ENCODE measurements at places on chromosomes 6 and 20.

DNA sequence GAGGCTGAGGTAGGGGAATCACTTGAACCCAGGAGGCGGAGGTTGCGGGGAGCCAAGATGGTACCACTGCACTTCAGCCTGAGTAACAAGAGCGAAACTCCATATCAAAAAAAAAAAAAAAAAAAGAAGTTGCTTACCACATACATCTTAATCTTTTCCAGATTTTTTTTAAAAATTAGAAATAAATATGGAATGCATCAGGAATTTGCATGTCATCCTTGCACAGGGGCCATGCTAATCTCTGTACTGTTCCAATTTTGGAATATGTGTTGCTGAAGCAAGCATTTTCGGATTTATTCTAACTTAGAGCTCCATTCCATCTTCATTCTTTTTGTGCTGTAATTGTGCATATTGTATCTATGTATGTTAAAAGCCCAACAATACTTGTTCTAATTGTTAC, 62.5 kb downstream of the TRPC4AP start:
- no peak for DNase-seq

DNA sequence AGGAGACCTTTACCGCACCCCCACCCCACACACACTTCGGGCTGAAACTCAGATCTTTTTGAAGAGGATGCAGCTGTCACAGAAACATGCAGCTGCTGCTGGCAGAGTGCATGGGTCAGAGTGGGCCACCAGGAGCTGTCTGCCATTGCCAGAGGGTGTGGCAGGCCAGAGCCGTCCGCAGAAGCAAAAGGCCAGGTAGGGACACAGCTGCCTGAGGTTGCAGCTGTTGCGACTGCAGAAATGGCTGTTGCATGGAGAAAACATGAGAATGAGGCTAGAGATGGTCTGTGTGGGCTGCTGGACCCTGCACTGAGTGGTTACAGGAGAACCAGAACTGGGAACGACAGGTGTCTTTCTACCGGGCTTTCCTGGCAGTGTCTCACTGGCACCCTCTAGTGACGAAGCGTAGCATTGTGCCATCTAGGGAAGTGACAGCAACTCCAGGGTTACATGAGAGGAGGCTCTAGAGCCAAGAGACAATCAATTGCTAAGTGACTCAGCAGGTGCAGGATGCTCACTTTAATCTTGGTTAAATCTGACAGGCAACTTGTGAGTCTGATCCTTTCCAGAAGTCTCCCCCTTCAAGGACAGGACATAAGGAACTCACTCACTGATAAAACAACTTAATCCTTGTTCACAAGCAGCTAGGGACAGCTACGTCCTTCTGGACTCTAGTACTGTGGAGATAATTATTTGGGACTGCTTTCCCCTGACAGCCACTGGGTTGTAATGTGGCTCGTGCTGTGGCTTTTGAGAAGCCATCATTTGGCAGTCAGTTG, 29.1 kb upstream of the SERPINB9 start:
- peak; percentile 92 for DNase-seq

DNA sequence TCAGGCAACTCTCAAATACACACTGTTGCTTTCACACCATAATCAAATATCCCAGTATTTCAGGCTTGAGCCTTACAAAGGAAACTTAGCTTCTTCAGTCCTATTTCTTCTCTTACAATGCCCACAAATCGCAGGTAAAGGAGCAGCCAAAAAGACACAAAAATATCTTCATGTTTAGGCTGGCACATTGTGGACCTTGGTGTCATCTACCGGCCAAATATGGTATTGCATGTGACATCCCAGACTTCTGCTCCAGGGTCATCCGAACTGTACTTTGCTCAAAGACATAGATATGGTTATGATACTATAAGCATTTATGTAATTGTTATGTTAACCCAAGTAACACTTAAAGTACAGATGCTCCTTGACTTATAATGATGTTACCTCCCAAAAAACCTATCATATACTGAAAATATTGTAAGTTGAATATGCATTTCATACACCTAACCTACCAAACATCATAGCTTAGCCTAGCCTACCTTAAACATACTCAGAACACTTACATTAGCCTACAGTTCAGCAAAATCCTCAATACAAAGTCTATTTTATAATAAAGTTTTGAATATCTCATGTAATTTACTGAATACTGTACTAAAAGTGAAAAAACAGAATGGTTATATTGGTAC, 4.6 kb downstream of the OR2H2 start:
- DNase-seq = peak; percentile 60

DNA sequence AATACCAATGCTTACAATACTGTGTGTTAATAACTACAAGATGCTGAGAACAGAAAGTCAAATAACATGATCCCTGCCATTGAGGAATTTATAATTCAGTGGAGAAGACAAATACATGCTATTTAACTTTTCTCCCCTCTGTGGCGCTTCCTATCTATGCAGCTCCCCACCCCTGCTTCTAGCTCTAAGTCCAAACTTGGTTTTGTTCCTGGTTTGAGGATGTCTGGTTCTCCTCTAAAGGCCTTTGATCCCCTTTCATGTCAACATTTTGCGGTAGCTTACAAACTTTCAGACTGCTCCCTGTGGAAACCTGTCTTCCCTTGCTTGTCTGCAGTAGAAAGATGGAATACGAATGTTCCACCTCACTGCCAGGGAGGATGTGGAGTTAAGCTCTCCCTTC, 18.4 kb upstream of the REPS1 start:
- DNase-seq = no peak

GRCh38 chr6:56204134-56204533, 43.2 kb downstream of the COL21A1 start:
- DNase-seq = no peak

GRCh38 chr20:38211200-38212097, 46.4 kb upstream of the TGM2 start:
- DNase-seq = peak; percentile 21

DNA sequence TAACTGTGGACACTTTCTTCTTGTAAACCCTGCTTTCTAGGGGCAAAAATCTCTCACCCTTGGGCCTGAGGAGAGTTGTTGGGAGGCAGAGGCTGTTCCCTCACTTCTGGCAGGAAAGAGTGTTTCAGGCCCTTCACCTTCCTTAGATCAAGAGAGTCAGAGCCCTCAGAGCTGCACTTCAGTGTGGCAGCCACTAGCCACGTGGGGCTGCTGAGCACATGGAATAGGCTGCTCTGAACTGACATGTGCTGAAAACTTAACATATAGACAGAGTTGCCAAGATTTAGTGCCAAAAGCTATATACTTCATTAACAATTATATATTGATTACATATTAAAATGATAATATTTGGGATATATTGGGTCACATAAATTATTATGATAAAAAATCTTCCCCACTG, 4.4 kb upstream of the LMBRD1 start:
- DNase-seq = no peak

GRCh38 chr20:53040693-53041589, 68.8 kb downstream of the TSHZ2 start:
- DNase-seq = peak; percentile 58

- DNase-seq = no peak
Observed at GRCh38 chr20:18715564-18715963, 98.0 kb upstream of the SCP2D1 start.

DNA sequence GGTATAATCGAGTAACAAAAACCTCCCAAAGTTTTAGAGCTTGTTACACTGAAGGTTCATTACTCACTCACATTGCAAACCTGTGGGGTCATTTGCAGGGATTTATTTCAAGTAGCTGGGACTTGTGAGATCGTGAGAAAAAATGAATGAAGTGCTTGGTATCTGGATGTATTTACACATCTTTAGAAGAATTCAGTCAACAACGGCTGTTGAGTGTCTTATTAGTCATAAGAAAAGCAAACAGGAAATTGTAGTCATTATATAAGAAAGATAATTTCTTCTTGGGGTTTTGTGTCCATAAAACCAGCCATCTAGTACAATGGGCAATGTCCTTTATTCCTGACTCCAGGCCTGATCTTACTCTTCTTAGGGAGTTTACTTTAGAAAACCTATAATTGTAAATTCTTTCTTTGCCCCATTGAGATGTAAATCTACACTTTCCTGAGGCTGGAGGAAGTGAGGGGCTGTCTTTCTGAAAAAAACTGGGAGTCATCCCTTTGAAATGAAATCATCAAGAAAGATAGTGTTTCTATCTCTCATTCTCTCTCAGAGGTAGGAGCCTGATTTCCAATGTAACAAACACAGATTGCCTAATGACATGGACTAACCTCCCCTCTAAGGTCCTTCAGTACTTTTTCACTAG, 202.5 kb upstream of the ASCC3 start:
- DNase-seq = no peak
